ENCODE measurements at places on chromosomes 5 and 9.

- DNase-seq: no peak
Measured at GRCh38 chr5:61910771-61911170, 395.2 kb upstream of the KIF2A start.

DNA sequence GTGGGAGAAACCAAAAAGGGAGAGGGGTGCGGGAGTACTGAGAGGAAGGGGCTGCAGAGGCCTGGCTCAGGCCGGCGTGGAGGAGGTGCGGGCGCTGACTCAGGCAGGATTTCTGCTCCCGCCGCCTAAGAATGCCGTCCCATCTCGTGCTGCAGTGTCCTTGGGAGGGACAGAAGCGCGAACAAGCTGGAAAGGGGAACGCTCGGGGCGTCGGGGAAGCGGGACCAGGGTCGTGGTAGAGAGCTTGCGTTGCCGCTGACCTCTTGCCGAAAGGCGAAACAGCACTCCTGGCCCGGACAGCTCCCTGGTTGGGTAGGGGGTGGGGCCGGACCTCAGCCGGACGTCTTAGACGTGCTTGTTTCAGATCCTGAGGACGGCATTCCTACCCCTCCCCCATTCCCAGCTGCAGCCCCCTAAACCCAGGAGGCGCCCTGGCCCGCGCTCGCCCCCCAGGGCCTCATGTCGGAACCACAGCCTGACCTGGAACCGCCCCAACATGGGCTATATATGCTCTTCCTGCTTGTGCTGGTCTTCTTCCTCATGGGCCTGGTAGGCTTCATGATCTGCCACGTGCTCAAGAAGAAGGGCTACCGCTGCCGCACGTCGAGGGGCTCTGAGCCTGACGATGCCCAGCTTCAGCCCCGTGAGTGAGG lies 1.1 kb downstream of the RELL2 start:
- DNase-seq: peak; percentile 68

GRCh38 chr5:121702682-121703081 lies 149.0 kb upstream of the FTMT start:
- no peak for DNase-seq

DNA sequence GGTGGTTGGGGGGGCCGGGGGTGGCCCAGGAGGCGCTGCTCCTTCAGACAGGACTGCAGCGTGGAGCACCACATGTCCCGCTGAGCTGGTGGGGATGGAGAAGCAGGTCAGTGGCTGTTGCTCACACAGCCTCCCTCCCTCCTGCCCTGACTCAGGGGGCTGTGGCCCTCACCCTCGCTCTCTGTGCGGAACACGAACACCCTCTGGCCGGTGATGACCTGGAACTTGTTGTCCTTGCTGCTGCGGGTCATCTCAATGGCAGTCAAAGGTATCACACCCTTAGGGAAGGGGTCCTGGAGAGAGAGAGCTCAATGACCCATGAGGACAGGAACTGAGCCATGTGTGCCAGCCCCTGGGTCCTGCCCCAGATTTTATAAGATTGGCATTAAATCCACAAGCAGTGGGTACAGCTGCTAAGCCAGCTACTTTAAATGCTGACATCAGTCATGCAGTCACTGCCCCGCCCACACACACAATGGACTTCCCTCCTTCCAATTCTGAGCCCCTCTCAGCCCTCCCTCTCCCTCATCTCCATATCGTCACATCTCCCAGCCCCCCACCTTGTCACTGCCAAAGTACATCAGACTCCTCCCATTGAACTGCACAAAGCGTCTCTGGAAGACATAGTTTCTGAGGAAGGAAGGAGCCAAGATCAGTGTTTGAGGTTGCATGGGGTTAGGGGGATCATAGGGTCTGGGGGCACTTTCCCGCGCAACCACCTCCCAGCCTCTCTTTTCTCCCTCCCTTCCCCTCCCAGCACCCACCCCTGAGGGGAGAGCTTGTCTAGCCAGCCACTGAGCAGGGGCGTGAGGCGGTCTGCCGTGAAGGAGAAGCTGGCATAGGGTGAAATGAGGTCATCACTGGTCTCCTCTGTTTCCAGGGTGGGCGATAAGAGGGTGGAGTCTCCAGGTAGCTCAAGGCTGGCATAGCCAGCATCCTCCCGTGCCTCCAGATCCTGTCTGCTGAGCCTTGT lies 8.9 kb downstream of the ARAP3 start:
- DNase-seq: no peak

- no peak for DNase-seq
Measured at GRCh38 chr5:45017568-45017967, 208.8 kb downstream of the MRPS30 start.

DNA sequence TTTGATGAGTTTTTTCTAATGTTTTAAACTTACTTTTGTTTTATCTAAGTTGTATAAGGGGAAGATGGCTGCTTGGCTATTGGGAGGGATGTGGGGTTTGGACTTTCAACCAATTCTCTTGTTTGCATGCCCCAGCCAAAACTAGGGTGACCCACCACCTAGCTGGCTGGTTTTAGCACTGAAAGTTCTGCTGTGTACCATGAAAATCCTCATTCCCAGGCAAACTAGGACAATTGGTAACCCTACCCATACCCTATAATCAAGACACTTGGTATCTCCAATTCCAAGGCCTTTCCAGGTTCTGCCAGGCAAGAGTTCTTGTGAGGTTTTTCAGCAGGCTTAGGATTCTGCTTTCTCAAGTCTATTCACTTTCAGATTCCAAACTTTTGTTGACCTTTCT lies 13.1 kb downstream of the RAB3C start:
- DNase-seq: no peak

GRCh38 chr9:136049491-136050265 lies 45.4 kb downstream of the NACC2 start:
- no peak for DNase-seq

DNA sequence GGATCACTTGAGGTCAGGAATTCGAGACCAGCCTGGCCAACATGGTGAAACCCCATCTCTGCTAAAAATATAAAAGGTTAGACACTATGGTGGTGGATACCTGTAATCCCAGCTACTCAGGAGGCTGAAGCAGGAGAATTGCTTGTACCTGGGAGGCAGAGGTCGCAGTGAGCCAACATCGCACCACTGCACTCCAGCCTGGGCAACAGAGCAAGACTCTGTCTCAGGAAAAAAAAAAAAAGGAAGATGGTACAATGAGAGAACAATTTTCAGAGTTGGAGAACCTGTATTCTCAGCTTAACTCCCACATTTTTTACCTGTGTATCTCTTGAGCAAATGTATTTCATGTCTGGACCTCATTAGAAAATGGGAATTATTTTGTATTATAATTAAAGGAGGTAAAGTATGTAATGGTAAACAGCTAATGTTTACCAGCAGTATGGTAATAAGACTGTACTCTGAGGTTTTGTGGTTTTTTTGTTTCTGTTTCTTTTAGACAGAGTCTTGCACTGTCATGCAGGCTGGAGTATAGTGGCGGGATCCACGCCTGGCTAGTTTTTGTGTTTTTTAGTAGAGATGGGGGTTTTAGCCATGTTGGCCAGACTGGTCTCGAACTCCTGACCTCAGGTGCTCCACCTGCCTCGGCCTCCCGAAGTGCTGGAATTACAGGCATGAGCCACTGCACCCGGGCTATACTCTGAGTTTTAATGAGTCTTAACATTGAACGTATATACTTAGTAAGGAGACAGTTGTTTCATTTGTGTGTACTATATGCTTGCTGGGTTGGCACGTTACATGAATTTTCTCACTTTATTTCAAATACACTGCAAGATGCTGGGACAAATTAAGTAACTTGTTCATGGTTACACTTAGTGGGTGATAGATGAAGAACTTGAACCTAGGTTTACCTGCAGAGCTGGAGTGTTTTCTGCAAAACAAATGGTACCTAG lies 16.2 kb downstream of the UHRF2 start:
- DNase-seq: no peak

- DNase-seq: peak; percentile 24
Measured at GRCh38 chr5:143051244-143052058, 281.3 kb downstream of the ARHGAP26 start.

- no peak for DNase-seq
Measured at GRCh38 chr5:34903260-34903659, 12.0 kb downstream of the RAD1 start.

DNA sequence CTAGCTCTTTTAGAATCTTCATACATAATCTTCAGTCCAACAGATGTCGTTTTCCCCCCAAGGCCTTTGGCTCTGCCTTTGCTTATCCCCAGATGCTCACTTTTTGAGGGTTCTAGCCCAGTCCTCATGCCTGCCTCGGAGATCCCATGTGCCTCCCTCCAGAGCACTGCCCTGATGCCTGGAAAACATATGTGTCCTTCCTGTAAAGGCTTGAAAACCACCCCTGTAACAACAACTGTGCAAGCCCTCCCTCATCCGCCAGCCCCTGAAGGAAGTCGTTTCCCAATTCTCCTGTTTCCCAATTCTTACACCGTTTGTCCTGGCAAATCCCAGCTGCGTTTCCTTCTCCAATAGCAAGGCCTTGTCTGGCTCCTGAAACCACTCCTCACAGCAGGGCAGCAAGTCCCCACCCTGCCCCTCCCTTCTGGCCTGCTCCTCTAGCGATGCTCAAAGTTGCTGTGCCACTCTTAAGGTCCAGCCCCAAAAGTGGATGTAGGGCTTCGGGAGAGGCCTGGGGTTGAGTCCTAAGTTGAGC lies 52.2 kb downstream of the SLC36A1 start:
- peak; percentile 61 for DNase-seq
